Esophagus mucosa (tissue), 1 donor: ENCODE measurements at places on chromosomes 2 and 18.
A peak's percentile ranks its signal among the peaks of the same experiment; 100 is the strongest.

DNA sequence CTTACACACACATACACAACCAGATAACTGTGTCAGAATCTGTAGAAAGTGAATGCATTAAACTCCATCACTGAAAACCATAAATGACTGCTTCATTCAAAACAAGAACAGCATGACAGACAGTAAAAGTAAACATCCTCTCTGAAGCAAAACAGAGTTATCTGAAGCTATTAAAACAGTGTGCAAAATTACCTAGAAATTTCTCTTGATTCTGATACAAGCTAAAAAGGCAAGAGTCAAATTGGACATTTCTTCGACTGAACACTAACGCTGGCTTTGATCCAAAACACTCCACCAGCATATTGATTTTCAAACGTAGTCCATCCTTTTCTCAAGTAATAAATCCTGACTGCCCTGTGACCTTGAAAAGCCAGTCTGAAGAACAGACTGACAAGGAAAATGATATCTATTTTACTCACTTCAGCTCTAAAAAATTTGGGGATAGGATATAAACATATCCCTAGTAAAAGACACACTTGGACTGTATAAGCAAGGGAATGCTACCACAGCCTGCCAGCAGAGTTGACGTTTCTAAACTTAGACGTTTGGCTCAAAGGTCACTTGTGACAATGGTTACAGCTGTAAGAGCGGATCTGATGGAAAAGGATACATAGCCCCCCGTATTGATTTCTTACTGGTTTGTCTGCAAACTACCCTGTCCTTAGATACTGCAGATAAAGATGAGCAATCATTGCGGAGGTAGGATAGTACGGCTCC is 128.9 kb upstream of the ITGB6 start:
- no peak for ATAC-seq

GRCh38 chr2:169361706-169362117 is 622 bp downstream of the LRP2 start:
- ATAC-seq, result peak; percentile 29

GRCh38 chr2:21194858-21195271 is 71.1 kb downstream of the TDRD15 start:
- ATAC-seq, result no peak

DNA sequence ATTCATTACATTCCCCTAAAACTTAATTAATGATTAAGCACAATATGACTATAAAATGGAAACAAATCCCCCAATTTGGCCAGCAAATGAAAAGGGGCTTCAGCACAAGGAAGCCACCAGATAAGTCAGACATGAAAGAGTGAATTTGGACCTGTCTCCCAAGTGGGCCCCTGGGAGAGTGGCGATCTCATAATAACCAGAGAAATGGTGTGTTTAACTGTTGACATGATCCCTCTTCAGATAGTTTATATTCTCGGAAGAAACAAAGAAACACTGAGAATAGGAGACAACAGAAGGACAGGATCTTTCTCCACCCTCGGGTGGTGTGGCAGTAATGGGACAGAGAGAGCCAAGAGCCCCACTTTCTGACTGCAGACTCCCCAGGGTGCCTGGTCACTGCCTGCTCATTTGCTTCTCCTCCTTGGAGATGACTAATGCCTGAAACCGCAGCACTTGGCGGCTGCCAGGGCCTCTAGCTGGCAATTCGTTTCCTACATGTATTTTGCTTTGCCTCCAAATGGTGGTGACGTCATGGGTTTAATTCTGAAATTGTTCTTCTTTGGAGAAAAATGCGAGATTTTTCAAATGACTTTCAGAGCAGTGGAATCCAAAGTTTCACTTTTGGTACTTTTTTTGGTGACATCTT is 46.4 kb upstream of the SPP2 start:
- peak; percentile 67 for ATAC-seq

- no peak for ATAC-seq
Observed at GRCh38 chr2:37886745-37887144, 38.3 kb upstream of the RMDN2 start.

GRCh38 chr2:3071685-3072263 is 305.8 kb downstream of the EIPR1 start:
- ATAC-seq, result no peak

DNA sequence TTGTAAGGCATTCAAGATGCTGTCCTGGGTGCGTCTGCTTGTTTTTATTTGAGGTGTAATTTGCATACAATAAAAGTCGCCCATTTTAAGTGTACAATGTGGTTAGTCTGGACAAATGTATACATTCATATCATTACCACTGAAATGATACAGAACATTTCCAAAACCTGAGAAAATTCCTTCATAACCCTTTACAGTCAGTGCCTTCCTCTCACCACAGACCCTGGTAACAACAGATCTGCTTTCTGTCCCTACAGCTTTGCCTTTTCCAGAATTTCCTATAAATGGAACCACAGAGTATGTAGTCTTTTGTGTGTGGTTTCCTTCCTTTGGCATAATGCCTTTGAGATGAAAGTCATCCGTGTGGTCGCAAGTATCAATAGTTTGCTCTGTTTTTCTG is 45.8 kb upstream of the NFU1 start:
- ATAC-seq, result no peak

- no peak for ATAC-seq
Observed at GRCh38 chr2:173054466-173054865, 21.2 kb upstream of the MAP3K20 start.

- ATAC-seq, result no peak
Observed at GRCh38 chr2:217283460-217283859, 423.6 kb upstream of the TNP1 start.

- ATAC-seq, result peak; percentile 63
Observed at GRCh38 chr2:159807183-159808031, 9.4 kb upstream of the CD302 start.

DNA sequence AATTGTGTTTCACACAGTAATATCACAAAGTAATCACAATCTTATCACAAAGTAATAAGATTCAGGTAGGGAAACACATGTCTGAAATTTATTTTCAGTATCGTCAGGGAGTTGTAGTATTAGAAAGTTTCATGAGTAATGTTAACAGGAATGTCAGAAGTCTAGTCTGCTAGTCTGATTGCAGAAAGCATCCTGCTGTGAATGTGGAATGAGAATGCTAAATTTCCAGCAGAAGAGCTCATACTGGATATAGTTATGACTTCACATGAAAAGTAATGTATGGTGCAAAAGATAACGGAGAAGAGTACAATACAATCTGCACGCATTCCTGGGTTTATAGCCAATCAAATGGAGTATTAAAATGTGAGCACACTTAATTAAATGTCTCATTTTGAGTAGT is 494.7 kb upstream of the SETBP1 start:
- no peak for ATAC-seq

GRCh38 chr2:144801766-144802165 is 281.8 kb upstream of the ZEB2 start:
- no peak for ATAC-seq

DNA sequence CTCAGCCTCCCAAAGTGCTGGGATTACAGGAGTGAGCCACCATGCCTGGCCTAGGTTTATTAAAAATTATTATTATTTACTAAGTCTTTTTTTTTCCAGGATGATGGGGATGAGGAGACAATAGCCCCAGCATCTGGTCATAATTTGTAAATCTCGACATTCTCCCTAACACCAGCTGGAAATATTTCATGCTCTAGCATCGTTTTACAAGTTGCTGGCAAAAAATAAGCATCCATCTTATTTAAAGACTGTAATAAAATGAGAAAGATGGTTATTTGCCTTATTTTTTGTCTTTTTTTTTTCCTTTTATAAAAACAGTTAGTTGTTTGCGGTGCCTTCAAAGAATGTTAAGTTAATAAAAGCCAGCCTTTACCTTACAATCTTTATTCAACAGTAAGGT is 56.7 kb downstream of the SF3B1 start:
- no peak for ATAC-seq
